Thoracic aorta (tissue), 2 donors: ENCODE measurements at places on chromosomes 5 and 9. TPM values are rescaled to one million over a fixed set of nuclear protein-coding genes. Genes with fewer than 3 reads are reported as not detected.

- no peaks in the 10 kb centered on the region for H3K4me1 ChIP-seq
- DNase-seq = no peak
- H3K36me3 ChIP-seq = no peaks in the 10 kb centered on the region
- H3K27ac ChIP-seq = no peak overlapping the region
- H3K4me3 ChIP-seq = no peak overlapping the region
Measured at GRCh38 chr9:126945682-126946081, 31.1 kb downstream of the RALGPS1 start.

- H3K4me3 ChIP-seq = no peak overlapping the region
- H3K36me3 ChIP-seq = no peaks in the 10 kb centered on the region
Measured at GRCh38 chr9:72297516-72297915, 67.5 kb downstream of the ZFAND5 start.

- H3K27ac ChIP-seq = no peak overlapping the region
- H3K4me1 ChIP-seq = no peaks in the 10 kb centered on the region
- no peak overlapping the region for H3K4me3 ChIP-seq
- peaks cover 69% of the 10 kb centered on the region for H3K36me3 ChIP-seq
Measured at GRCh38 chr5:168513861-168514428, 15.2 kb upstream of the FBLL1 start.

- no peaks in the 10 kb centered on the region for H3K4me1 ChIP-seq
- H3K27ac ChIP-seq = no peak overlapping the region
- DNase-seq = no peak
- no peaks in the 10 kb centered on the region for H3K27me3 ChIP-seq
- peaks cover 13% of the 10 kb centered on the region for H3K36me3 ChIP-seq
Measured at GRCh38 chr9:69260161-69260560, 64.9 kb upstream of the ENTREP1 start.

- no peaks in the 10 kb centered on the region for H3K36me3 ChIP-seq
- peaks cover 25% of the 10 kb centered on the region for H3K4me1 ChIP-seq
- H3K27me3 ChIP-seq = no peaks in the 10 kb centered on the region
- H3K27ac ChIP-seq = no peak overlapping the region
- no peak for DNase-seq
- H3K4me3 ChIP-seq = no peak overlapping the region
Measured at GRCh38 chr5:109143031-109143430, 266.7 kb downstream of the PJA2 start.

Gene BTNL8
- not detected for total RNA-seq

DNA sequence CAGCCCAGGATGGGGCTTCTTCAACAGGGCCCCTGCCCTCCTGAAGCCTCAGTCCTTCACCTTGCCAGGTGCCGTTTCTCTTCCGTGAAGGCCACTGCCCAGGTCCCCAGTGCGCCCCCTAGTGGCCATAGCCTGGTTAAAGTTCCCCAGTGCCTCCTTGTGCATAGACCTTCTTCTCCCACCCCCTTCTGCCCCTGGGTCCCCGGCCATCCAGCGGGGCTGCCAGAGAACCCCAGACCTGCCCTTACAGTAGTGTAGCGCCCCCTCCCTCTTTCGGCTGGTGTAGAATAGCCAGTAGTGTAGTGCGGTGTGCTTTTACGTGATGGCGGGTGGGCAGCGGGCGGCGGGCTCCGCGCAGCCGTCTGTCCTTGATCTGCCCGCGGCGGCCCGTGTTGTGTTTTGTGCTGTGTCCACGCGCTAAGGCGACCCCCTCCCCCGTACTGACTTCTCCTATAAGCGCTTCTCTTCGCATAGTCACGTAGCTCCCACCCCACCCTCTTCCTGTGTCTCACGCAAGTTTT is 23.6 kb downstream of the PCDHGC5 start:
- DNase-seq = peak; percentile 63
- H3K4me3 ChIP-seq = peak overlapping the region; percentile 81
- H3K27ac ChIP-seq = peak overlapping the region; percentile 94
- H3K27me3 ChIP-seq = no peaks in the 10 kb centered on the region

Gene IRX2
- 0.28 TPM for total RNA-seq

GRCh38 chr9:116941266-116941665 is 254.2 kb downstream of the TRIM32 start:
- DNase-seq = no peak
- H3K27ac ChIP-seq = no peak overlapping the region
- H3K27me3 ChIP-seq = no peaks in the 10 kb centered on the region

Gene LHX3
- not detected for total RNA-seq

GRCh38 chr9:96654450-96655197 is 493 bp downstream of the PRXL2C start:
- peaks cover 15% of the 10 kb centered on the region for H3K4me1 ChIP-seq
- peak overlapping the region; percentile 97 for H3K27ac ChIP-seq
- peak; percentile 87 for DNase-seq
- peaks cover 16% of the 10 kb centered on the region for H3K36me3 ChIP-seq
